ENCODE measurements at places on chromosomes 6 and 20. TPM values are rescaled to one million over a fixed set of nuclear protein-coding genes. Genes with fewer than 3 reads are reported as not detected.

Gene DUSP15
- not detected for total RNA-seq

Gene FOXA2
- not detected for total RNA-seq

Gene TENT5A
- total RNA-seq = 22.9 TPM

Gene MUCL3
- not detected for total RNA-seq

Gene TAPBP
- total RNA-seq = 132 TPM

Gene PRSS35
- 5.2 TPM for total RNA-seq

Gene SLC22A1
- 0.32 TPM for total RNA-seq

Gene MLN
- not detected for total RNA-seq

Gene C20orf202
- not detected for total RNA-seq

Gene CAGE1
- under 0.01 TPM for total RNA-seq

Gene SYNCRIP
- 56.7 TPM for total RNA-seq

Gene PRICKLE4
- total RNA-seq = 0.86 TPM

Gene SYNDIG1
- under 0.01 TPM for total RNA-seq

- peak; percentile 16 for DNase-seq
Measured at GRCh38 chr20:19079536-19080299, 132.7 kb upstream of the SLC24A3 start.

DNA sequence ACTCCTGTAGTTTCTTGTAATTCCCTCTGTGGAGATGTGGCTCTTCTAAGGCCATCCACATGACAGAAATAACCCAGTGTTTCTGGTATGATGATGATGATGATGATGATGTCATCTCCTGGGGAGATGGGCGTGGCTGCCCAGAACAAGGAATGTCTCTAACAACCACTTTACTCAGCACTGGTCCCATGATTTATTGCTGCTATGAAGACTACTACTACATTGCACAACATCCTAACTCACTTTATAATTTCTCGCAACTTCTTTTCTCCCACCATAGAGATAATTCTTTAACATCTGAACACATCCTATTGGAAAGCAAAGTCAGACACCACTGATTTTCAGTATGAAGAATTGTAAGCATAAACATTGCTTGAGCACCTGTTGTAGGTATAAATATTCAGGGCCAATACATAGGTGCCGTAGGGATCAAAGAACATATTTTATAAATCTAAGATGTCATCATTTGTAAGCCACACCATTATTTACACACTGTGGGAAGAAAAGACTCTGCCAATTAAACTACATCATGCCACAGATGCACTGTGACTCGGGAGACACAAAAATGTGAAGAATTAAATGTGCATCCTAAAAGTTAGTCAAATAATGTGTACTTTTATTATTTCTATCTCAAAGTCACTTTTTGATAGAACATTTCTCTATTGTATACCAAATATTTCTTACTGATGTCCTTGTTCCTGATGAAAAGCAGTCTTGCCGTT lies 6.4 kb downstream of the TPMT start:
- DNase-seq = peak; percentile 94

- peak; percentile 87 for DNase-seq
Measured at GRCh38 chr20:5654557-5654956, 95.6 kb upstream of the SHLD1 start.

DNA sequence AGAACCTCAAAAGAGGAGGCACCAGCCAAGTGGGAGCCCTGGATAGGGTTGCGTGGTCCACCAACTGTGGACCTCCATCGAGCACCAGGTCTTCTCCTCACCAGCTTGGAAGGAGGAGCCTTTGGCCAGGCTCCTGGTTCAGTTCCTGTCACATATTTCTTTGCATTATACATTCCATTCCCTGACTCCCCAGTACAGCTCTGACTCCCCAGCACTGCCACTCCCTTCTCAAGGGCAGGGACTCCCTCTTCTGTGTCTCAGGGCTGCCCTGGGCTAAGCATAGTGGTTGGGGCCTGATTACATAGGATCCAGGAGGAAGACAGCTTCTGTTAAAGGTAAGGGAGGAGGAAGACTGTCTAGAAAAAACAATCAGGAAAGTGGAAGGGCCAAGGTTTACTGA lies 91.1 kb downstream of the MRPL14 start:
- no peak for DNase-seq

- DNase-seq = peak; percentile 51
Measured at GRCh38 chr20:3323398-3323797, 84.1 kb downstream of the DNAAF9 start.

GRCh38 chr20:2874456-2874855 lies 1.2 kb downstream of the PTPRA start:
- DNase-seq = no peak

- DNase-seq = peak; percentile 19
Measured at GRCh38 chr6:147949981-147950622, 392.5 kb upstream of the SASH1 start.

DNA sequence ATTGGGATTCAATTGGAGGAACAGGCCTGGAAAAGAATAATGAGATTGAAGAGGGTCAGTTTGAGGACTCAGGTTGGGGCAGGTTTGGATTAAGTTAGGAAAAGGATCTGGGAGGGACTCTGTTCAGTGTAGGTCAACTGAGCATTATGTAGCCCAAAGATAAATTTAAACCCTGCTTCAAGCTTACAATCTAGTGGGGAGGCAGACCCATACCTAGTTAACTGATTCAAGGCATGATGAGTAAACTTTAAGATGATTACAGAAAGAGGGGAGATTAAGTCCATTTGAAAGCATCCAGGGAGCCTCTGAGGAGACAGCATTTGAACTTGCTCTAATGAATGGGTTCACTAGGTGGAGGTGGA lies 11.4 kb upstream of the LTA start:
- no peak for DNase-seq

DNA sequence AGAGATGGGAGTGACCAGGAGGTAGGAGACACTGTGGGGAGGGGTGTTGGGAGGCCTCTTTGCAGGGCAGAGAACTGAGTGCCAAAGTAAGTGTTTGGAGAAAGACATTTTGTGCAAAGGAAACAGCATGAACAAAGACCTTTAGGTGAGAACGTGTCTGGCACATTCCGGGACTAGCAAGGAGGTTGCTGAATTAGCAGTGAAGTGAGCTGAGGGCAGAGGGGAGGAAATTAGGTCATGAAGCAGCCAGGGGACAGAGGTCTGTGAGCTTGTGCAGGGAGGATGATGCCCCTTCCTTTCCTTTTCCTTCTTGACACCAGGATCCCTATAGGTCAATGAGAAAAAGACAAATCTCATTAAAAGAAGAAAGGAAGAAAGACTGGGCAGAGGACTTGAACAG lies 21.4 kb upstream of the AHCY start:
- DNase-seq = no peak

- DNase-seq = no peak
Measured at GRCh38 chr6:37174515-37175331, 4.8 kb downstream of the PIM1 start.

DNA sequence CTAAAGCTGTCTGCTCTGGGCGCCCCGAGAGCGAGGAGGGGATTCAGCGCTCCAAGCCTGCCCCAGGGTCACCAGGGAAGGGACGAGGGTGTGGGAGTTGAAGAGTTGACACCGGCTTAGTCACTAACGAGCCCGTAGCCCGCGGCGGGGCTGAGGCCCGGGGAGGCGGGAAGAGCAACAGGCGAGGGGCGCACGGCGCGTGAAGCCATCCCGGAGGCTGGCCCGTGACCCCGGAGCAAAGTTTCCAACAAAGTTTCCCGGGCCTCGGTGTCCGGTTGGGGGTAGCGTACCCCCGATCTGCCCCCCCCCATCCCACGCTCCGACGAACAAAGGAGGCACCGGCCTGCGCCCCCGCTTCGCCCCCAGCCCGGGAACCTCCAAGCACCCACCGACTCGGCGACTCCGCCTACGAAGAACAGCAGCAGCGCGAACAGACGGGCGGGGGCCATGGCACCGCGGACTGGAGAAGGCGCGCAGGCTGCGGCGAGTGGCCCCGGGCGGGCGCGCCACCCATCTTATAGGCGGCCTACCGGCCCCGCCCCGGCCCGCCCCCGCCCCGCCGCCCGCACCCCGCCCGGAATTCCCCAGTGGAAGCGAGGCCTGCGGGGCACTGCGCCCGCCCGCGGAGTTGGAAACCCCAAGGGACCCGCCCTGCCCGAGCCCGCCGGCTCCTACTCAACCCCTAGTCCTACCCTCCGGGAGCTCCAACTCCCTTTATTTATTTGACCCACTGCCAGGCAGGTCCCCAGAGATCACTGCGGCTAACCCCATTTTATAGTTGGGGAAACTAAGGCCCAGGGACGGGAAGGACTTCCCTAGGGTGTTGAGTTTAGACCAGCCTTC lies at the start of gene SDC4:
Gene SDC4 (minus strand): TSS at position 489 of the 843 bp plus-strand sequence. CDS start 40 bp downstream, at position 449.
- DNase-seq = peak; percentile 69

DNA sequence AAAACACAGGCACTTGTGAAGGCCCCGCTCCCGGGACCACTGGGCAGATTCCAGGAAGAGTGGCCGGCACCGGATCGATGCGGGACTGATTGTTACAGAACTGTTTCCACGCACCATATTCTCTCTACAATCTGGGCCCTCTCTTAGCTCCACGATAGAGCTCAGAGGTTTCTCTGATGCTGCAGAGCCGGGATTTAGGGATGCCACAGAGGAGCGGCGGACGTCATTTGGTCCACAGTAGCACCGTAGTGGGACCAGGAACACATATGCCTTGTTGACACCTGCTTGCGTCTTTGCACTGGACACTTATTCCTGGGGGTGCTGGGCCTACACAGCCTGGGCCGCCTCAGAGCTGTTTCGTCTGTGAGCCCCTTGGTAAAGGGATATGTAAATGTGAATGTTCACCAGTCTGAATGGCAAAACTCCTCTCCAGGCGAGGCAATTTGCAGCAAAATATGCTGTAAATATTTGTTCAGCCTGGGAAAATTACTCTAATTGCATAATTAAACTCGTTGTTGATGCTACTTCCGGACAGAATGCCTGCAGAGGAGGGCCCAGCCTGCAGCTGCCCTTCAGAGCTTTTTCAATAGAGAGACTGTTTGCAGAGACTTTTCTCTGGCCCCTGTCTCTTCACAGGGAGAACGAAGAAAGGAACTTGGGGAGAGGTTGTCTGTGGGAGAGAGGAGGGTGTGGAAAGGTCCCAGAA lies 9.4 kb downstream of the PCK1 start:
- no peak for DNase-seq

GRCh38 chr20:4522310-4522709 lies 199.4 kb upstream of the PRND start:
- DNase-seq = no peak

GRCh38 chr20:4187147-4187546 lies 171.8 kb upstream of the RNF24 start:
- DNase-seq = no peak

DNA sequence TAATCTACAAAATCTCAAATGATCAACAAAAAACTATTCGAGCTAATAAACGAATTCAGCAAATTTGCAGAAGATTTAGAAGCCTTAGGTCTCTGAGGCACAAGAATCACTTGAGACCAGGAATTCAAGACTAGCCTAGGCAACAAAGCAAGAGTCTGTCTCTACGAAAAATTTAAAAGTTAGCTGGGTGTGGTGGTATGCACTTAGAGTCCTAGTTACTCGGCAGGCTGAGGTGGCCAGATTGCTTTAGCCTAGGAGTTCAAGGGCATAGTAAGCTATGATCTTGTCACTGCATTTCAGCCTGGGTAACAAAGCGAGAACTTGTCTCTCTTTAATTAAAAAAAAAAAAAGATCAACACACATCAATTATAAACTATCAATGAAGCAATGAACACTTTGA lies 34.2 kb downstream of the FAM184A start:
- no peak for DNase-seq

DNA sequence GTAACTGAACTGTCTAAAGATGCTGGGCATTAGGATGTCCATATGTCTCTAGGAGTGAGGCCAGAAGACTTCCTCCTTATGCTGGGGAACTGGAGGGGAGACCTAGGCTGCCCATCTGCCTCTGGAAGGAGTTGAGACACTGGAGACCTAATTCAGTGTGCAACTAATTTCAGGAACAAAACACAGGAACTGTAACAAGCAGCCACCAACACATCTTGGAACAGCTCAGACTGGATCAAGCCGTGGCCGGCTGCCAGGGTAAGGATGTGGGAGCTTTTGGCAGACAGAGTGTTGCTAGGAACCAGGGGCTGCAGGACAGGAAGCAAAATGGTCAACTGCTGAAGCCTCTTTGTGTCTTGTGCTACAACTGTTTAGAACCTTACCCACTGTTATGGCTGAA lies 16.4 kb upstream of the MAS1 start:
- DNase-seq = peak; percentile 3

- DNase-seq = no peak
Measured at GRCh38 chr6:44631968-44632367, 244.5 kb downstream of the CDC5L start.

GRCh38 chr20:4225745-4226144 lies 210.4 kb upstream of the RNF24 start:
- peak; percentile 92 for DNase-seq

- DNase-seq = no peak
Measured at GRCh38 chr20:3130051-3130600, 29.5 kb downstream of the FASTKD5 start.

GRCh38 chr6:147643341-147644200 lies 135.1 kb downstream of the SAMD5 start:
- no peak for DNase-seq

- no peak for DNase-seq
Measured at GRCh38 chr20:36154700-36155628, at the start of gene EPB41L1. EPB41L1 (plus strand) TSS chr20:36154740; CDS start chr20:36173778, 19,038 bp downstream.

GRCh38 chr20:51700809-51701285 lies 67.3 kb downstream of the ATP9A start:
- DNase-seq = peak; percentile 65

GRCh38 chr6:27811451-27811772 lies 100.8 kb downstream of the OR2B2 start:
- DNase-seq = no peak

DNA sequence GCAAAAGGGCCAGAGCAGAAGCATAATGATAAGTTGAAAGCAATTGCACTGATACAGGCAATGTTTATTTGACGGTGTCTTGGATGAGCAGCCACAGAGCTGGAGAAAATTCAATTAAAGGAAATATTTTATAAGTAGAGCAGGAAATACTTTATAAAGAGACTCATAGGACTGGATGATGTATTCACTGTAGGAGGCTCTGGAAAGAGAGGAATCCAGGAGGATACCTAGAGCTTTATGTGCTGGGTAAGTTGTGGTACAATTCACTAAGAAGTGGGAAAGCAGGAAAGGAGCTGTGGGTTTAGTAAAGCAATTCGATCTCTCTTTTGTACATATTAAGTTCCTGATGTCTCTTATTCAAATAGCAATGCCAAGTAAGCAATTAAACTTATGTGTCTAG lies 86.3 kb downstream of the C6orf118 start:
- no peak for DNase-seq

DNA sequence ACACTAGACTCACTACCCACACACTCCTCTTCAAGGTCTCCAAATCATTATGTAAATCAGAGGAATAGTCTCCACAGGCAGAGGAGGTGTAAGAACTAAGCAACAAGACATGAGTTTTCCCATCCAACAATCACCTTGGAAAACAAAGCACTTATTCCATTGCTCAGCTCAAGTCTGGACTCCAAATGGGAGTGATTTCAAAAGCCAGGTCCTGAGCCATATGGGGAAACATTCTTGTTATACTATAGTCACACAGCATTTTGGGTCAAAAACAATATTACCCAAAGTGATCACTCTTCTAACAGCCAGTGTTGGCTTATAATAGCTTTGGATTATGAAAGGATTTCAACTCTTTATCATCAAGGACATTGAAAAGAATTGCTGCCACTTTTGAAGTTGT lies 3.6 kb upstream of the PRPH2 start:
- DNase-seq = no peak
